ENCODE measurements at places on chromosomes 12 and 14.
A peak's percentile ranks its signal among the peaks of the same experiment; 100 is the strongest.

- DNase-seq, result no peak
These were observed 2.0 kb upstream of the PCK2 start for GRCh38 chr14:24092110-24092504.

GRCh38 chr12:119036878-119037825, 55.8 kb downstream of the SRRM4 start:
- DNase-seq, result peak; percentile 26

GRCh38 chr12:123908884-123909725, 63.5 kb downstream of the CCDC92 start:
- no peak for DNase-seq

DNA sequence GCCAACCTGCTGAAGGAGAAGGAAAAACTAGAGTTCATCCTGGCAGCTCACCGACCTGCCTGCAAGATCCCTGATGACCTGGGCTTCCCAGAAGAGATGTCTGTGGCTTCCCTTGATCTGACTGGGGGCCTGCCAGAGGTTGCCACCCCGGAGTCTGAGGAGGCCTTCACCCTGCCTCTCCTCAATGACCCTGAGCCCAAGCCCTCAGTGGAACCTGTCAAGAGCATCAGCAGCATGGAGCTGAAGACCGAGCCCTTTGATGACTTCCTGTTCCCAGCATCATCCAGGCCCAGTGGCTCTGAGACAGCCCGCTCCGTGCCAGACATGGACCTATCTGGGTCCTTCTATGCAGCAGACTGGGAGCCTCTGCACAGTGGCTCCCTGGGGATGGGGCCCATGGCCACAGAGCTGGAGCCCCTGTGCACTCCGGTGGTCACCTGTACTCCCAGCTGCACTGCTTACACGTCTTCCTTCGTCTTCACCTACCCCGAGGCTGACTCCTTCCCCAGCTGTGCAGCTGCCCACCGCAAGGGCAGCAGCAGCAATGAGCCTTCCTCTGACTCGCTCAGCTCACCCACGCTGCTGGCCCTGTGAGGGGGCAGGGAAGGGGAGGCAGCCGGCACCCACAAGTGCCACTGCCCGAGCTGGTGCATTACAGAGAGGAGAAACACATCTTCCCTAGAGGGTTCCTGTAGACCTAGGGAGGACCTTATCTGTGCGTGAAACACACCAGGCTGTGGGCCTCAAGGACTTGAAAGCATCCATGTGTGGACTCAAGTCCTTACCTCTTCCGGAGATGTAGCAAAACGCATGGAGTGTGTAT, 2.4 kb downstream of the FOS start:
- peak; percentile 63 for DNase-seq

DNA sequence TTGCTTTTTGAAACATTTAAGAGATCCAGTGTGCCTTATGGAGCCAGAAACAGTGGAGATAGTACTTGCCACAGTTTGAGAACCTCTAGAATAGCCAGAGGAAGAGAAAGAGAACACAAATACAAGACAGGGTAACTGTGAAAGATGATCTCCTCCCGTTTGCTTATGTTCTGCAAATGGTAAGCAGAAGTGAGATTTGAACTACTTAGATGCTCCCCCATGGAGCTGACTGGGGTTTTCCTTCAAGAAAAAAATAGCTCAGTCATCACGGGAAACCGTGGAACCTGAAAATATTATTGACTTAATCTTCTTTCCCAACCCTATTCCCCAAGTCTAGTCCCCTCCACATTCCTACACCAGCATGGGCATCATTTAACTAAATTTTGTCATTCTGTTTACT, 87.1 kb downstream of the KIF21A start:
- DNase-seq, result no peak

DNA sequence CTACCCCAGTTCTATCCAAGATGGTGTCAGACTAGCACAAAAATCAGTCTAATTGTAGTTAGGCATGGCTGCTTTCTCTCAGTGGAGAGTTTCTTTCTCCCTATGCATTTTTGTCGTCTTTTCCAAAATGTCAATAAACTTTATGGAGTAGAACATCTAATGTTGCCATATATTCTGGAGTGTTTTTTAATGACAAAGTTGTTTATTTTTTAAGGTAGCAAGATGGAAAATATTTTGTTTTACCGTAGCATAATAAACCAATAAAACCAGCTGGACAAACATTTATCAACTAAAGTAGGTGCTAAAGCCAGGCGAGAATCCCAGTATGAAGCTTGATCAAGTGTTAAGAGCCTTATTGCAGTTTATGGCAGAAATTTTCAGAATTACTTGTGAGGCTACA, 146.3 kb downstream of the TMTC2 start:
- DNase-seq, result no peak

GRCh38 chr12:32197421-32197820, 90.8 kb downstream of the BICD1 start:
- no peak for DNase-seq
